T follicular helper cell (primary cell): ENCODE measurements at places on chromosomes 1 and 21.

DNA sequence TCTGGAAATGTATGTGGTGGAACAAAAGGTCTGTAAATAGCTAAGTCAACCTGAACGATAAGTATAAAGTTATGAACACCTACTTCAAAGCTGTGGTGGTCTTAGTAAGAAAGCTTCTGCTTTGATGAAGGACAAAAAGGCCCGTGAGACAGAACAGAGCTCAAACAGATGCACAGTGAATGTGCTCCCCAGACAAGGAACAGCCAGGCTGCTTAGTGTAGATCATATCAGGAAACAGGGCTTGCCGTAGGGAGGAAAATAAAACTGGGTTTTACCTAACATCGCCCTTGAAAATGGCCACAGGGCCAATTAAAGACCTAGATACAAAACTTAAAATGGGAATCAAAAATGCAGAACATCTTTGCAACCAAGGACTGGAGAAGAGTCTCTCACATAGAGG, 40.2 kb downstream of the PRSS38 start:
- DNase-seq: no peak

DNA sequence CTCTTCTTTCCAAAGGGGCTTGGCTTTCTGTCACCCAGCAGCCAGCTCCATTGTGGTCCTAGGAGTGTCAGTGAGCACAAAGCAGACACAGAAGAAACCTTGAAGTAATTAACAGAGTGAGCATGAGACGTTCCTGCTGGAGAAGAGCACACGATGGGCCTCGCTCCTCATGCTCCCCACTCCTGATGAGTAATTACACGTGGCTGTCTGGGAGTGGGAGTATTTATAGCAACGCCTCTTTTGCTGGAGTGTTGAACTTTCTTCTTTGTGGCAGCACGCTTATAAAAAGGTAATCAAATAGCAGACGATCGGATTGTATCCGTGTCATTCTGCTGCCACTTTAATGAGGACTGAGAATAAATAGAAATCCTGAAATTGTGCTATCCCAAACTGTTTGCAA, 185.8 kb downstream of the CAMTA1 start:
- no peak for DNase-seq

DNA sequence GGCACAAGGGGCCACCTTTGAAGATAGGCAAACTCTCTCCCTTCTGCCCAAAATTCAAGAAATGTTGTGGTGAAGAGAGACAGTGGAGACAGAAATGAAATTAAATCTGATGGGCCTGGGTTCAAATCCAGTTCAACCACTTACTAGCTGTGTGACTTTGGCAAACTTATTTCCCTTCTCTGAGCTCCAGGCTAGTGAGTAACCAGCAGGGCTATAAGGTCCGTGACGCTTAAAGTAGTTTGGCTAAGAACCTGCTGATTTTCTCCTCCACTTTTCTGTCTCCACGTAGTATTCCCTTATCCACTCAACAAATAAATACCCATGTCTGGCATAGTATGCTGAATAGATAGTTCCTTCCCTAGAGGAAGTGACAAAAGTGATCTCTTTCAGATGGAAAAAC, 1.9 kb downstream of the SLC2A1 start:
- no peak for DNase-seq

GRCh38 chr21:42666023-42666747, 12.8 kb downstream of the PDE9A start:
- no peak for DNase-seq

DNA sequence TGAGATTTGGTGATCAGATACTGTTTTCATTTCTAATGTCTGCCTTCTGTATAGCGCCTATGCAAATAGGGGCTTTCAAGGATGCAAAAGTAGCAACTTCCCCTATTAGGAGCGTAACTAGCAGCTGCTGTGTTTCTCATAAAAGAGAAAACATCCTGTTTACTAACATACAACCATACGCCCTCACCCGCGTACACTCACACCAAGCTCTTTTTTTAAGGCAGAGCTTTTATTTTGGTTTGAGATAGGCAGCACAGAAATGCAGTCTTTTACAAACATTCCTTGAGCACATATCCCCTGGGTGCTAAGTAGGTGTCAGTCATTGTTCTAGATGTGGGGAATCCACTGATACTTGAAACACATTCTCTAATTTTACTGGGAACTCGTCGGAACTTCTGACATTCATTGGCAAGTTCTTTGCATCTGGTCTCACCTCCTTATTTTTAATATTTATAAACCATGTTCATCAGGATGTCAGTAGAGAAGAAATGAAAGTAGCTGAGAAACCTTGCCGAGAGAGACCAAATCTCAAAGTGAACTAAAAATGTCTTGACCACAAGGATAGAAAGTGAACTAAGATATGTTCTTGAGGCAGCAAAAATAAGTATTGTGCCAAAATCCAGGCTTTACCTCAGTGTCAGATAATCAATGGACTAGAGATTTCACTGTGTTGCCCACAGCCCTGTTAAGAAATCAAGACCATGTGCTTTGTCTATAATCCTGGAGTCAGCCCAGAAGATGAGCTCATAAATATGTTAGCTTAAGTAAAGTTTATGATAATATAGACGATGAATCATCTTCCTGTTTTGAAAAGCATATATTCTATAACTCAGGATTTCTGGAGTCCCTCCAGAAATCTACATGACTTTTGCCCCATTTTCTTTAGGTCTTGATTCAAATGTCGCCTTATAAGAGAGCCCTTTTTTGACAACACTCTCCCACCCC, 350.9 kb downstream of the ST6GALNAC3 start:
- no peak for DNase-seq
